ENCODE measurements at places on chromosomes 12 and 14.

DNA sequence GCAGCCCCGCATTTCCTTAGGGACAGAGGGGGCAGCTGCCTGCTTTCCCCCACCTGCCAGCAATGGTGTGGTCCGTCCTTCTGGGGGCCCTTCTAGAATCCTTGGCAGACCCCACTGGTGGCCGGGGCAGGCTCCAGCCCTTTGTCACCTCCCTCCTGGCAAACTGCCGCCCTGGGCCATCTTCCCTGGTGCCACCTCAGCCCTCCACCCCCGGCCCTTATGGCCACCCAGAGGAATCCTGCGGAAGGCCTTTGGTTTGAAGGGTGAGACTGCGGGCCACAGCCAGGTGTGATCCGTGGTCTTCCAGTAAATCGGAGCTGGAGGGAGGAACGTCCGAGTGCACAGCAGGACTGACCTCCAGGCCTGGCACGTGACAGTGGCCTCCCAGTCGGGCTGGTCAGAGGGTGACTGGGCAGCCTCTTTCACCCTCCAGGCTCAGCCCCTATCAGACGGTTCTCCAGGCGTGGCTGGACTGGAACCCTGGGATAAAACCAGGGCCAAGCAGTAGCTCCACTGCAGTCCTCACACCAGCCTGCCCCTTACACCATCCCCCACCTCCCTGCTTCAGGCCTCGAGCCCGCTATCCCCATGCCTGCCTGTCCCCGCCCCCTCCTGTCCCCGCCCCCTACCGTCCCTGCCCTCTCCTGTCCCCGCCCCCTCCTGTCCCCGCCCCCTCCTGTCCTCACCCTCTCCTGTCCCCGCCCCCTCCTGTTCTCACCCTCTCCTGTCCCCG is 12.4 kb downstream of the FBRSL1 start:
- DNase-seq, result no peak

GRCh38 chr12:6950401-6950801 is 755 bp upstream of the PTPN6 start:
- DNase-seq, result no peak

DNA sequence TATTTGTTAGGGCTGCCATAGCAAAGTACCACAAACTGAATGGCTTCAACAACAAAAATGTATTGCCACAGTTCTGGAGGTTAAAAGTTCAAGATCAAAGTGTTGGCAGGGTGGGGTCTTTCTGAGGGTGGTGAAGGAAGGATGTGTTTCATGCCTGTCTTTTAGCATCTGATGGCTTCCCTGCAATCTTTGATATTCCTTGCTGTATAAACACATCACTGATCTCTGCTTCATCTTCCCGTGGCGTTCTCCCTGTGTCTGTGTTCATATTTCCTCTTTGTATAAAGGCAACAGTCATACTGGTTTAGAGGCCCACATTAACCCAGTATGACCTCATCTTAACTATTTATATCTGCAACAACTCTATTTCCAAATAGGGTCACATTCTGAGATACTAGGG is 167.5 kb downstream of the BTG1 start:
- DNase-seq, result no peak

GRCh38 chr14:67002994-67003753 is 186.1 kb upstream of the GARIN2 start:
- no peak for DNase-seq

- no peak for DNase-seq
Measured at GRCh38 chr14:51884086-51884927, 23.9 kb downstream of the GNG2 start.
